ENCODE measurements at places on chromosomes 1 and 21. TPM values are rescaled to one million over a fixed set of nuclear protein-coding genes. Genes with fewer than 3 reads are reported as not detected.

The SYCP1 gene
- not detected for total RNA-seq

The BSND gene
- not detected for total RNA-seq

The HCRTR1 gene
- 3.2 TPM for total RNA-seq

The LMO4 gene
- total RNA-seq, result 493 TPM

The GOLT1A gene
- 0.25 TPM for total RNA-seq

The UQCRHL gene
- total RNA-seq, result 1.2 TPM

The JUN gene
- 96.1 TPM for total RNA-seq

The SMIM34 gene
- total RNA-seq, result not detected

The SELP gene
- 0.49 TPM for total RNA-seq

The TOR1AIP2 gene
- total RNA-seq, result 32.9 TPM

The SH2D5 gene
- total RNA-seq, result 0.49 TPM

The NOS1AP gene
- 9.3 TPM for total RNA-seq

The OR2L8 gene
- total RNA-seq, result 0.74 TPM

The IVNS1ABP gene
- total RNA-seq, result 149 TPM

The ADCY10 gene
- total RNA-seq, result 0.25 TPM

The CNR2 gene
- under 0.01 TPM for total RNA-seq

The GART gene
- total RNA-seq, result 91.0 TPM

The AGT gene
- 6.4 TPM for total RNA-seq

The AMY1A gene
- not detected for total RNA-seq

The BMP8B gene
- total RNA-seq, result 0.49 TPM

The OR10J1 gene
- total RNA-seq, result not detected

The REN gene
- total RNA-seq, result not detected

The LRRC38 gene
- under 0.01 TPM for total RNA-seq

The PLEKHN1 gene
- total RNA-seq, result not detected

The VPS45 gene
- total RNA-seq, result 60.7 TPM

The PLD5 gene
- total RNA-seq, result 2.7 TPM

The MLLT11 gene
- total RNA-seq, result 91.7 TPM

The RNF186 gene
- not detected for total RNA-seq

Measured in temporal lobe (tissue), 4 donors.